ENCODE measurements at places on chromosomes 4 and X.

- no peak for DNase-seq
Measured at GRCh38 chr4:306551-306961, 1.3 kb upstream of the ZNF732 start.

- DNase-seq, result no peak
Measured at GRCh38 chr4:22754116-22754515, 61.4 kb downstream of the GBA3 start.

DNA sequence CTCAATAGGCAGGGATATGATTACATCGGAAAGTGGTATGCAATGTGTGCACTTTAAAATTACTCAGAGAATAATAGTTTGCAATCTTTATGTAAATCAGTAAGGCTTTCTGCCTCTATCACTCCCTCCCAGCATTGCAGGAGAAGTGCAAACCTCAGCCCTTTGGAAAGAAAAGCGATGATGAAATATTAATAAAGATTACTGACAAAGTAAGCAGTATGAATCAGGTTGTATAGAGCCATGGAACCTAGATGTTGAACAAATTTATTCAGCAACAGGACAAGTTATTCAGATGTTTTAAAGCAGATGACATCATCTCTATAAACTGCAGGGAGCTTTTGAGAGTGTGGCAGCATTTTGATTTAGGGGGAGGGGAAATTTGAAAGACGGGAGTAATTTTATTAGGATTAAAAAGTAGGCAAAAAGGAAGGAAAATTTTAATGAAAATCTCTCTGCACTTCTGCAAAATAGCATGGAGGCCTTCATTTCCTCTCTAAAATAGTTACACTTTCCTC lies 631.7 kb upstream of the GRIA3 start:
- no peak for DNase-seq

DNA sequence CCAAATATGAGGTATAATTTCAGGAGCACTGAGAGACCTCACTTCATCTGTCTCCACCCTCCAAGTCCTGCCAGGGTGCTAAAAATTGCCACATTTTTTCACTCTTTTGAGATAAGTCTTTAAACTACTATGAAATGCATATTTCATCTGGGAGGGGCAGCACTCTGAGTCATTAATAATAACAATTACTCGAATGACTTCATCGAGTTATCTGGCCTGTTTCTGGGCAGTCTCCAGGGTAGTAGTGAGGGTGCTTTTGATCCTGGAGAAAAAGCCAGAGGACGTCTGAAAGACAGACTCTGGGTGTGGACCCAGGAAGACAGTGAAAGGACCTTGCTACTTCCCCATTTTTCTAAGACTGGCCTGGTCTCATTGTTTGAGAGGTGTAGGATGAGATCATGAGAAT lies 42.3 kb upstream of the SRD5A3 start:
- DNase-seq, result no peak

DNA sequence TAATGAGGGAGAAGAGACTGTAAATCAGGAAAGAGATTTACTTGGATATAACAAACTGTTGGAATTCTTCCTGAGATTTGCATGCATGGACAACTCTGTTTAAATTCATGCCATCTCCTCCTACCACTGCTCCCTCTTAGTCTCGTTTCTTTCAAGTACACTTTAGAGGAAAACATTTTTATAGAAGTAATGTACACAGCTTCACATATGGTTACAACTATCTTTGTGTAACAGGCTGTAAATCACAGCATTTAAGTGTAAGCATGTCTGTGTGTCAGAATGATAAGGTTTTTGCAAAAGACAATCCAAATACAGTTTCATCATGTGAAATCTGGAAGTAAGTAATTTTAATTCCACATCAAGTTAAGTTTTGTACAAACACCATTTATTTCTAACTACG lies 21.5 kb upstream of the ENPEP start:
- DNase-seq, result no peak

DNA sequence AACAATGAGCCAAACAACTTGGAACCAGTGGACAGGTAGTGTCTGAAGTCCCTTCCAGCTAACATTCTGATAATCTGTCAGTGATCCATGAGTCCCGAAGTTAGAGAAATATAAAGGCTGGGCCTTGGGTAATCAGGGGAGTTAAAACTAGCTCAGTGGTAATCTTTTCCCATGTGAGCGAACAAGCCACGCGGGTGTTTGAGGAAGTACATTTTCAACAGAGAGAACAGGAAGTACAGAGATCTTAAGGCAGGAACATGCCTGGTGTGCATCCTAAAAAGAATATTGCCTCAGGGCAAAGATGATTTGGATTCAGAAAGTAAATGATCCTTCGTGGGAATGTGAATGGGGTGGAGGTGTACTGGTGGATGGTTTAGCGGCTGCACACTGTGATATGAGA lies 42.9 kb downstream of the FNIP2 start:
- peak; percentile 33 for DNase-seq

- DNase-seq, result no peak
Measured at GRCh38 chrX:125175991-125176584, 143.6 kb upstream of the TEX13C start.

DNA sequence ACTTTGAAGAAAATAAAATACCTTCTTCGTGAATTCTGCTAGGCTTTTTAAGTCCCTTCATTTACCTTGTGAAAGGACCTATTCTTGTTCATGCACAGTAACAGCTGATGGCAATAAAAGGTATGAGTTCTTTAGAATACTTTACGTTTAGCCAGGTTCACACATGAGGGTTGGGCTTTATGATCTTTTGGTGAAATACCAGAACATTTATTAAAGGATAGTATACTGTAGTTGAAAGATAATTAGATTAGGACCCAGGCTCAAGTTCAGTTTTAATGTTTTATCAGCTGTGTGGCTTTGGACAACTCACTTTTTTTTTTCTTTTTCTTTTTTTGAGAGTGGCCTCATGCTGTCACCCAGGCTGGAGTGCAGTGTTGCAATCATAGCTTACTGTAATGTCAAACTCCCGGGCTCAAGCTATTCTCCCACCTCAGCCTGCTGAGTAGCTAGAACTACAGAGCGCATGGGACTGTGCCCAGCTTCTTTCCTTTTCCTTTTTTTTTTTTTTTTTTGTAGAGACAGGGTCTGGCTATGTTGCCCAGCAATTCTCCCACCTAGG lies 28.2 kb upstream of the NEIL3 start:
- peak; percentile 71 for DNase-seq

DNA sequence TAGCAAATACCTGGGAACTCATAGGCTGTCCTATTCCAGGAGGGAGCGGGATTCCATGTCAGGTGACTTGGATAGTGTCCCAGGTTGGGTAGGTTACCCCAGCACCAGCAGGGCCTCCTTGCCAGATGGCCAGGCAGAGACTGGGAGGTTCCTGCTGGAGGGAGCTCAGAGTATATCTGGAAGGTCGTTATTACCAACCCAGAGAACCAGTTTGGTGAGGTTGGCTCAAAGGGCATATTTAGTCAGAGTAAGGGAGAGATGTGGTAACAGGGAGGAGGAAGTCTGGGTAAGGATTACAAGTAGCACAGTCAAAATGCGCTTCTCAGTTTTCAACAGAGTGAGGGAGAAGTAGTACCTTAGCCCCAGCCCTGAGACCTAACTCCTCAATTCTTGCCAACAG lies 53.3 kb upstream of the LNX1 start:
- no peak for DNase-seq

GRCh38 chr4:7498446-7499200 lies 63.9 kb upstream of the PSAPL1 start:
- no peak for DNase-seq

- DNase-seq, result no peak
Measured at GRCh38 chrX:48890934-48891401, 6.6 kb downstream of the TIMM17B start.

- no peak for DNase-seq
Measured at GRCh38 chr4:138698641-138699040, 316.9 kb upstream of the NOCT start.

DNA sequence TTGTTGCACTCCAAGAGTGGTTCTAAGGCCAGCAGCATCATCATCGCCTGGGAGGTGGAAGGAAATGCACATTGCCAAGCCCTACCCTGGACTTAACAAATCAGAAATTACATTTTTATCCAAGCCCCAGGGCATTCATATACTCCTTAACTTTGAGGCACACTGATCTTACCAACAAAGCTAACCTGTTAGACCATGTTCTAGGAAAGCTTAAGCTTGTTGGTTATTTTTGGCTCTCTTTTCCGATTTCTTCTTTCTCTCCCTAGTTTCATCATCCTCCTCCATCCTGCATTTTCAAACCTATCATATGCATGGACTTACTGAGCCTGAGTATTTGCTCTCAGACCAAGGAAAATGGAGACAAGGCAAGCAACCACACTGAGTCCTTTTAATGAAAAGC lies 133.4 kb downstream of the OPHN1 start:
- no peak for DNase-seq

DNA sequence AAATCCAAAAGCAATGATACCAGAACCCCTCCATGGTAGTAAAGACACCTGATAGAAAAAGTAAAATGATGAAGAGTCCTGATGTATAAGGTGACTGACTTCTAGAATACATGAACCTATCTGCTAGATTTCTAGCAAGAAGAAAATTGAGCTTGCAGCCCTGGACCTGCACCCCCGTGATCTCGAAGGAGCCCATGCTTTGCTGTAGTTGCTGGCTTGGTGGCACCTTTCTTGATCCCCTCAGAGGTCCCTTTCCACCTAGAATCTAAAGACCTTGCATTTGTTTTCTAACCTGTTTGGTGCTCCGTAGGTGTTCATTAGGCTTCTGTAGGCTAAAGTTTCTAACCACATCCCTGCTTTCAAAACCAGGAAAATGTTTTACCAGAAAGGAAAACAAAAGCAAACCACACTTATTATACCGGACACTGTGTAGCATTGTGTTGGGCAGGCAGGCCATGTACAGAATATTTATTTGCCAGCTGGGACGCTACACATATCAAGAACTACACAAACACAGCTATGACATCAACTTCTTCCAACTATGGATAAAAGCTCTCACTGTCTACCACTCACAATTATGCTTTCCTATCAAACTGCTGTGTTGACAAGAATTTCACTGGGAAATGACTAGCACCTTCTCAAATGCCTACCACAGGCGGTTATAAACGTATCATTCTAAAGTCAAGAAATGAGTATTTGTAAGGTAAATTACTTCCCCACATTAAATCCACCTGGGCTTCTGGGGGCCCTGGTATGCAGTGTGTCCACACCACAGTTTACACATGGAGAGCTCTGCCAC lies 316.2 kb downstream of the UNC5C start:
- no peak for DNase-seq

GRCh38 chr4:183601381-183601780 lies 57.6 kb downstream of the RWDD4 start:
- DNase-seq, result no peak

DNA sequence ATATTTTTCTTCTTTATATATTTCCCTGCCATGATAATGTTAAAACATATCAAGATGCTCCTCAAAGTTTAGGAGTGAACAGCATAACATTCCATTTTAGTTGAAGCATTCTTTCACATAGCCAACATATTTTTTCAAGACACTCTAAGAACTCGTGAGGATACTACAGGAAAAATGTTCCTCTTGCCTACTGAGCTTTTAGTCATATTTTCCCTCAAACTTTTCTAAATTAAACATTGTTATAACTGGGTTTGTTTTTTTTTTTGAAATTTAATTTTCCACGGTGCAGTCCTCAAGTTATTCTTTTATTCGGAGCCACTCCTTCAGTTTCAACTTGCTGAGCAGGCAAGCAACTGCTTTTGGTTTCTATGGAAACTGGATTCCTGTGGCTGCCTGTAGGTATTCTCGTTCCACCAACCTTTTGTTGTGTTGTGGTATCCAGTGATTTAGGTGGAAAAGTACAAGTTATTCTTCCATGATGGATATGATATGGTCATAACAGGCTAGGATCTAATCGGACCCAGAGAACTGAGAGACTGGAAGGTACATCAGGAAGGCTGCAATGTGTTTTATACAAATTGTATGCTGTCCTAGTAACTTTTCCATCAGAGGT lies 248.0 kb downstream of the TRIML1 start:
- no peak for DNase-seq

GRCh38 chrX:44439242-44439794 lies 95.8 kb upstream of the EFHC2 start:
- no peak for DNase-seq

DNA sequence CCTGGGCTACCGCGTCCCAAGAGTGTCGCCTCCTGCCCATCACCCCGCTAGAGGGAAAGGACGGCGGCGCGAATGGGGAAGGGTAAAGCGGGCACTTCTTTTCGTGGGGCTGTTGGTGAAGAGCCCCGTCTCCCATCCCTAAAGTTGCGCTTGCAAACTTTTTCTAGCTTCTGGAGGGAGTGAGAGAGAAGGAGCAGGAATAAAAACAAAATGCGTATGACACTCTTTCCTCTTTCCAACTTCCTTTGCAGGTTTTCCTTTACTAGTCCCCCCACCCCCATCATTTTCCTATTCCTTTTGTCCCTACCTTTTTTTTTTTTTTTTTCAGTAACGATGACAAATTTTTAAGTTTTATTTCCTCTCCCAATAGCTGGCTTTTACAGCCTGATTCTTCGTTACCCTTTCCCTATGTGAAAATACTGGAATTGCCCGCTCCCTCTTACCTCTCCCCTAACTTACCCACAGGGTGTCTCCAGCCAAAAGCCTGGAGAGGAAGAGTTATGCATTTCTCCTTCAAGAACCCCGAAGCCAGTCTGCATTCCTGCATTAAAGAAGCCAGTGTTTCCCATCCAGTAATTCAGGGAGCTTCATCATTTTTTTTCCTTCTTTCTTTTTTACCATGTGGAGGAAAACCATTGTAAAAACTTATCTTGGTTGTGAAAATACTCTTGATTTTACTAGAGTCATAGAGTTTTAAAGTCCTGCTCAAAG lies 613 bp upstream of the ARSJ start:
- DNase-seq, result no peak

DNA sequence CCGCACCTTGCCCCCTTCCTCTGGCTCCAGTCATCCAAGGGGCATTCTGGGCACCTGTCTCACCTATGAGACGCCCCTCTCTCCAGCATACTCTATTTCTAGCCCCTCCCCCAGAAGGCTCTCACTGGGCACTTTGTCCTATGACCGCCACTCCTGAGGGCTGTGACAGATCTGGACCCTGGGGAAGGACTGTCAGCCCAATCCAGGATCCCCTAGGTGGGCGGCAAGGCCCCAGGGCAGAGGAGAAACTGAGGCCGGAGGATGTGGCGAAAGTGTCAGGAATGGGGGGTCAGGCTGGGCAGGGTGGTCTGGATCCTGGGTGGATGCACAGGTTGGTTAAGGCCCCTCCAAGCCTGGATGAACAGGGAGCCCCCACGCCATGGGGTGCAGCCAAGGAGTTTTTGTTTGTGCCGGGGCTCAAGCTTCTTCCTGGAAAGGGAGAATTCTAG lies 16.2 kb upstream of the NAT8L start:
- no peak for DNase-seq

GRCh38 chr4:105715692-105716278 lies 7.2 kb downstream of the GSTCD start:
- DNase-seq, result no peak

DNA sequence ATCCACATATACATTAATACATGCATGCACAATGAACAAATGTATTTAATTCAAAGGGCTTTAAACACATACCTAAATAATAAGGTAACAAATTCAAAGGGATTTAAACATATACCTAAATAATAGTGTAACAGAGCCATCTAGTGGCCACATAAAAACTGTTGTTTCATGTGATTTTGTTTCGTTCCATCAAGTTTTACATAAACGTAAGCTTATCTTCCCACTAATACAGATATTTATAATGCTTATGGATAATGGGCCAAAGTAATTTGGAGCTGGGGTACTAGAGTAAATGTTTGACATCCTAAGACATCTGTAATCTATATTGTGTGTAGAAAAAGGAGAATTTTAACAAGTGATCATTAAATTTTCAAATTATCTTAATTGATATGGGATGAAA lies 82.3 kb downstream of the PRSS12 start:
- DNase-seq, result no peak

- DNase-seq, result no peak
Measured at GRCh38 chr4:158949099-158949498, 153.8 kb upstream of the RAPGEF2 start.

Data from HL-60 (cell line).